Posterior cingulate gyrus (tissue), 11 donors: ENCODE measurements at places on chromosomes 5 and 9.

DNA sequence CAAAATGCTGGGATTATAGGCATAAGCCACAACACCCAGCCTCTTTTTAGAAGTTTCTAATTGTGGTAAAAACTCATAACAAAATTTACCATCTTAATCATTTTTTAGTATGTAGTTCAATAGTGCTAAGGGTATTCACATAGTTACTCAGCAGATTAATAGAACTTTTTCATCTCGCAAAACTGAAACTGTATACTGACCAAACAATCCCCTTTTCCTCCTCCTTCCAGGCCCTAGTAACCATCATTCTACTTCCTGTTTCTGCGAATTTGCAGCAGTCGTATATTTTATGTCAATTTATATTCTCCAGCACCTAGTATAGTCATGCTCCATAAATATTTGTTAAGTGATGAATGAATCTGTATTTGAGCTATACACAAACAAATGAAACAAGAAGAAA, 86.3 kb upstream of the ERBIN start:
- DNase-seq = no peak

DNA sequence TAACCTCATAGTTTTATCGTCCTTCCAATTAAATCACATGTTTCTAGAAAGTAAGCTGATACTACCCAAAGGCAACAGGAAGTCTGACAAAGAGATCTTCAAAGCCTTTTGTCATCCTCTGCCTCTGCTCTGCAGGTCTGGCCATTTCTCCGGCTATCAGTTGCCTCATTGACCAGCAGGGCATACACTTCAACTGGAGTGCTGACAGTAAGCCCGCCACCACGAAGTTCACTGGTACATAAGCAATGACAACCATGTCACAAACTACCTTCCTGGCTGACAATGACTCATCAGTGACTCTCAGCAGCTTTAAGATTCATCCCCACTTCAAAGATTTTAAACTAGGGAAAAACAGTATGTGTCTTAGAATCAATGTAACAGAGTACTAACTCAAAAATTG, 20.6 kb downstream of the SPTLC1 start:
- no peak for DNase-seq

GRCh38 chr5:134051305-134051704, 46.5 kb upstream of the VDAC1 start:
- DNase-seq = no peak

- DNase-seq = no peak
These were observed 38.2 kb downstream of the GZMK start for GRCh38 chr5:55062039-55062779.
